ENCODE measurements at places on chromosomes 3 and 15. TPM values are rescaled to one million over a fixed set of nuclear protein-coding genes. Genes with fewer than 3 reads are reported as not detected.

The GOLGA8M gene
- 3.6 TPM for polyA plus RNA-seq

DNA sequence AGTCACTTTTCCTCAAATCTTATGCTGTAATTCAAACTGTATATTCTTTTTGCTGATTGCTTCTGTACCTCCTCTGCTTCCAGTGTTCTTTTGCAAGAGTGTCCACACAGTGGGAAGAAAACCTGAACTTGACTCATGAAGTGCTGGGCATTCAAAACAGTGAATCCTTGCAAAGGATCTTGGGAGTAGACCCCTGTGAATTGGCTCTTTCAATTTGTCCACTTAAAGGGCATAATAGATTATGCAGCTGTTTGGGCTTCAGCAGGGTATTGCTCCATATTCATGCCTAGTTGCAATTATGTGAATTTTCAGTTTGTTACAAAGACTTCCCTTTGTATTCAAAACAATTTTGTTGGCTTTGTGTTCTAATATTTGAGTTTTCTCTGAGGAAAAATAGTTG is 11.4 kb downstream of the ZFAND6 start:
- no peak for DNase-seq

The LMAN1L gene
- not detected for polyA plus RNA-seq

The GCNT3 gene
- polyA plus RNA-seq = 0.68 TPM

Measured in left renal cortex interstitium (tissue), 4 donors.